Activated naive CD4-positive, alpha-beta T cell treated with anti-CD3 and anti-CD28 coated beads, Interleukin-2, amount 50 U/mL, for 72 hours (primary cell): ENCODE measurements at places on chromosomes 11 and 22. TPM values are rescaled to one million over a fixed set of nuclear protein-coding genes. Genes with fewer than 3 reads are reported as not detected.
A peak's percentile ranks its signal among the peaks of the same experiment; 100 is the strongest.

The PKP3 gene
- not detected for total RNA-seq

The CAVIN3 gene
- 20.7 TPM for total RNA-seq

The FOLR1 gene
- not detected for total RNA-seq

The PARVA gene
- total RNA-seq = 0.20 TPM

- no peak for DNase-seq
Measured at GRCh38 chr22:44723801-44724200, 21.8 kb downstream of the PRR5 start.

DNA sequence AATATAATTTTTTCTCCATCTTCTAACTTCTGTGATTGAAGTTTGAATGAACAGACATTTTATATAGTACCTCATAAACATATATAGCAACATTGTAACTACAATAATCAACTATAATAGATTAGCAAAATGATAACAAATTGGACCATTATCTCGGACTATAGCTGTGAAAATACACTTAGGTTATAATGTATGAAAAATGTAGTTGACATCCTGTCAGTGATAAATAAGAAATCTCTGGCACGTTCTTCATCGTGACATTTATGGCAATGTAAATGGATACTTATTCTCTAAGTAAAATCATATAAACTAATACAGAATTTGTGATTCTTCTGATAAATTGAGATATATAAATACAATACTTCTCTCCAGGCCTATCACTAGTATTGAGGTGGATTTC, 333.3 kb downstream of the GUCY1A2 start:
- no peak for DNase-seq

- no peak for DNase-seq
Measured at GRCh38 chr11:46120346-46121300, 631 bp downstream of the PHF21A start.

GRCh38 chr22:28019360-28019759, 100.3 kb upstream of the PITPNB start:
- DNase-seq = no peak

- DNase-seq = no peak
Measured at GRCh38 chr22:46462726-46463371, 74.6 kb downstream of the CELSR1 start.

GRCh38 chr11:36569095-36569494, 1.3 kb downstream of the RAG1 start:
- no peak for DNase-seq

DNA sequence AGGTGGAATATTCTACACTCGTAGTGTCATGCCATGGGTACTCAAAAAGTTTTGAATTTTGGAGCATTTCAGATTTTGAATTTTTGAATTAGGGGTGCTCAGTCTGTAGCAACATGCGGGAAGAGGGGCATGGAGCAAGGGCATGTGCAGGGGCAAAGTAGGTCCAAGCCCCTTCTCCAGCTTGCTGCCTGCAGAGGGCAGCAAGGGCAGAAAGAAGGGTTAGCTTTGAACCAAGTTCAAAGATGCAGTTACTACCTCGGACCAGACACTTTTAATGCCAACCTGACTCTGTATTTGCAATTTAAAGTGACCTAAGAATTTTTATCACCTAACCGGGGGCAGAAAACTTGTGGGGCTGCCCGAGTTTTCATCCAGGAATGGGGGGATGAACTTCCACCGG, 68.2 kb downstream of the CD82 start:
- no peak for DNase-seq

DNA sequence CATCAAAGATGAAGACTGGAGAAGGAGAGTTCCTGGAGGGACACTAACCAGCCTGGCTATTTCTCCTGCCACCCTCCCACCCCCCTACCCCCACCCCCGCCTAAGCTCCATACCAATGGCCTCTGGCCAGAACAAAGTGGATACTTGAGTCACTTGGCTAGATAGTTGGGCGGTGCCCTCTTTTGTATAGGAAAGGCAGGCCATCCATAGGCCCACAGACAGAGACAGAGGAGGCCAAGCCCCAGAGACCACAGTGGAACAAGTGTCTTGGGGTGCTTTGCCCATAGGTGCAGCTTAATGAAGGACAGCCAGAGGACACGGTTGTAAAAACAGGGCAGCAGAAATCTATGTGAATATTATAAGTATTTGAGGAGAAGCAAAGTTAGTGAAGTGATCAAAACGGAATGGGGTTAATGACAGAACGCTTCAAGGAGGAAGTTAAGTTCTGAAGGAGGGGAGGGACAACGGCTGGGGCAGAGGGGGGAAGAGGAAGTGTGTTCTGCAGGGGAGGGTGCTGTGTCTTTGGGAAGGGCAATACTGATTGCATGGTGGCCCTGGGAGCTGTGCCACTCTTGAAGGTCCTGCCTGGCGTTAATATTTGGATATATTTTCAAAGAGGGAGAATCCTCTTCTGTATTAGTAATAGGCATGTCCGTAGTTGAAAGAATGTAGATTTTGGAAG, 32.7 kb downstream of the FLI1 start:
- no peak for DNase-seq

- DNase-seq = no peak
Measured at GRCh38 chr22:28907311-28908008, 24.1 kb downstream of the ZNRF3 start.

DNA sequence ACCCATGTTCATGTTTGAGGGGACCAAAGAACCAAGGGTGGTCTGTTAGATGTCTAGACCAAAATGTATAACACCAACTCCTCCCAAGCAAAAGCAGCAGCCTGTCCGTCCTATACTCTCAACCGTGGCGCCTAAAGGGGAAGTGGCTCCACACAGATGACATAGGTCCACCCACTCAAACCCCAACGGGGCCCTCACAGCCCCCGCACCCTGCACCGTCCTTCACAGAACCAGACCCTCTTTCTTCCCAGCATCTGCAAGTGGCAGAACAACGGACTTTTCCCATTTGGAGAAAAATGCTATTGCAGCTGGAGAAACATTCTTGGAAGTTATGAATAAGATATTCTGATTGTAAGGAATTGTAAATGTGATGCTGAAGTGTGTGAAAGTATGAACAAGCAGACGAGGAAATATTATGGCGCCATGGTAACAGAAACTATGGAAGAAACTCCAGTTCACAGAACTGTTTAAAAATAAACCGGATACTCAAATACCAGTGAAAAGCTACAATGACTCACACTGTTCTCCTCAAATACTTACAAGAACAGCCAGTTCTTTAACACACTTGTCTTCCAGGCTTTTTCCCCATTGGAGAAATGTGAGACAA, 76.5 kb upstream of the ARFGAP3 start:
- DNase-seq = peak; percentile 20

DNA sequence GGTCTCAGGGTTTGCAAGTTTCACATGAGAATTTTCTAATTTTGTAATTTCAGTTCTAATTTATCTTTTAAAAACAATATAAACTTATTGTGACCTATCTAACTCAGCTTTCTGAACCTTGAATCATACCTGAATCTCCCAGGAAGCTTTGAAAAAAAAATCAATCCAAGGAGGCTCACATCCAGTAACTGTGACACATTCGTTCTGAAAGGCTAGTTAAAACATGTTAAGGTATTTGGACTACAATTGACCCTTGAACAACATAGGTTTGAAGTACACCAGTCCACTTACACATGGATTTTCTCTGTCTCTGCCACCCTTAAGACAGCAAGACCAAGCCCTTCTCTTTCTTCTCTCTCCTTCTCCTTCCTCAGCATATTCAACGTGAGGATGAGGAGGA, 40.0 kb downstream of the DDI1 start:
- DNase-seq = no peak
